ENCODE measurements at places on chromosomes 13 and 19.
A peak's percentile ranks its signal among the peaks of the same experiment; 100 is the strongest.

DNA sequence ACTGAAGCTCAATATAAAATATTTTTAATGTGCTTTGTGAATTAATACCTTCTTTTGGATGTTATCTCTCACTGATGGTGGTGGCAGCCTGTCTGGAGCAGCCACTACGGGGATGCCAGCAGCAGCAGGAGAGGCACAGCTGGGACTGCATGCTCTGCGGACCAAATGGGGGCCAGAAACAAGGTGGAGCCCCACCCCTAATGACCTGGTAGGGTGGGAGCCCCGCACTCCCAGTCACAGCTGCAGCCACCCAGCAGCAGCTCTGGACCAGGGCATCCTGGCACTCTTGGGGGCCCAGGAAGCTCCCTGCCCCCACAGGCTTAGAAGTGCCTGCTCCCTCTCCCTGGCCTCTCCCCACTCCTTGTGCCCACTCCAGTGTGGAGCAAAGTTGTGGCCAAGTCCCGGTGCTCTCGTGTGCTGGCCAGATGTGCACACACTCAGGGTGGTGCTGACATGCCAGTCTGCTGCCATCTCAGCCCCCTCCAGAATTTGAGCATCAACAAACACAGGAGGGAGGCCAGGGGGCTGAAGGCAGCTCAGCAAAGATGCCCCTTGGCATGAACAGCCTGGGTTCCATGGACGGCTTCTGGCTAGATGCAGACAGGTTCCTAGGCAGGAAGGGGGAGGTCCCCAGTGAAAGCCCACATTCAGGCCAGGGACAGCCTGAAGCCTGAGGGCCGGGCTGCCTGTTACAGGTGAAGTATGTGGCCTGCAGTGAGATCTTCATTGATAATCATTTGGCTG lies 696.7 kb upstream of the SLITRK5 start:
- H3K36me3 ChIP-seq = no peaks in the 10 kb centered on the region
- DNase-seq = no peak
- H3K4me1 ChIP-seq = no peaks in the 10 kb centered on the region
- H3K27me3 ChIP-seq = no peaks in the 10 kb centered on the region

GRCh38 chr13:35475960-35476943 lies at the start of gene MAB21L1:
TSS of gene MAB21L1 (minus strand) at chr13:35476689. CDS start at chr13:35476138, 551 bp downstream.
- peak; percentile 80 for DNase-seq
- peaks cover 62% of the 10 kb centered on the region for H3K27me3 ChIP-seq
- peak within 1 kb of the TSS; percentile 59 for H3K4me3 ChIP-seq
- no peaks in the 10 kb centered on the region for H3K36me3 ChIP-seq
- H3K4me1 ChIP-seq = peaks cover 9% of the 10 kb centered on the region

- H3K27me3 ChIP-seq = no peaks in the 10 kb centered on the region
- no peaks in the 10 kb centered on the region for H3K36me3 ChIP-seq
- H3K4me1 ChIP-seq = peaks cover 26% of the 10 kb centered on the region
Measured at GRCh38 chr19:7293762-7294557, at the start of gene INSR. TSS of gene INSR (minus strand) at chr19:7294414. CDS start at chr19:7293891, 523 bp downstream.

DNA sequence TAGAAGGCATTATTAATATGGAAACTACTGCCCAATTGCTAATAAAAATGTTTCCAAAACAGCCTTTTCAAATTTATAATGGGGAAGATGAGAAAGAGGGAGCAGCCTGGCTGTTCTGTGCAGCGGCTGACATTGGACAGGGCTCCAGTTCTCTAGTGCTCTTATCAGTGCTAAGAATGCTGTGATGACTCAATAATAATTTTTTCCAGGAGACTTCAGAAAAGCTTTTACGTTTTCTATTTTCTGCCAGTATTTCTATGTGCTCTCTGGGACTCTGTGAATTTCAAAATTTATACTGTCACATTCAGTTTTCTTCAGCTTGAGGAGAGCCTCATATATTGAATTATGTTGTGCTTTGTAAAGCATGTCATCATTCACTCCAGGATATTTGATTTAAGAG lies 209.6 kb downstream of the VWA8 start:
- H3K27ac ChIP-seq = no peak overlapping the region
- no peak overlapping the region for H3K4me3 ChIP-seq
- H3K27me3 ChIP-seq = no peaks in the 10 kb centered on the region
- no peak for DNase-seq
- H3K36me3 ChIP-seq = peaks cover 5% of the 10 kb centered on the region

DNA sequence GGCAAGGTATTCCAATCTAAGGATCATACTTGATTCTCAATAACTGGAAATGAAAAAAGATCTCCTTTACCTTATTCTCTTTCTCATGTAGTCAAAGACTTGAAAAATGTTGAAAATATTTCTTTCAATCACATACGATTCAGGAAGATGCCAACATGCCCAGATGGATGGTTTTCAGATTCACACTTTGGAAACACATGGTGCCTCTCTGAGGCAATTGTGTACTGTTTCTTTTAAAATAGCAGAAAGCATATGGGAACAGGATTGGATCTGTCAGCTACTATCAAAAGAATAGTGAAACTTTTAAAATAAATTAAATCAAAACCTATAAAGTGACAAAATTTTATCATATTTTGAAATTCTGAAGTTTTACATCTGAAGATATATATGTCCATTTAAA lies 222.4 kb downstream of the SPRY2 start:
- no peaks in the 10 kb centered on the region for H3K4me1 ChIP-seq
- no peak overlapping the region for H3K27ac ChIP-seq
- DNase-seq = no peak
- no peaks in the 10 kb centered on the region for H3K27me3 ChIP-seq

DNA sequence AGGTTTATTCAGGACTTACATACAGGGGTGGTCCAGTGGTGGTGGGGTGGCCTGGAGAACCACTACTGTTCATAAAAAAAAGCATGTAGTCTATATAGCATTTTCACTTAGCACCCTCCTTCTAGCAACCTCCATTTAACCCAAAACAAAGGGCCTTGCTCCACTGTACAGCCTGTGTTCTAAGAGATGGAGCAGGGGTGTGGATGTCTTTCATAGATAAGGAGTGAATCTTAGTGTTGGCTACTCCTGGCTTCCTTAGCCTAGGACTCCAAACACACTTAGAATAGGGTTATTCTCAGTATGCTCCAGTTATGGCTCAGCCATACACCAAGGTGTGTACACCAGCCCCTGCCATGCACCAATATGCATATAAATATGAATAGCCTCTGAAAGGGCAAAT lies 95.2 kb downstream of the ELF1 start:
- no peaks in the 10 kb centered on the region for H3K36me3 ChIP-seq
- no peak for DNase-seq
- H3K4me1 ChIP-seq = peaks cover 14% of the 10 kb centered on the region
- no peak overlapping the region for H3K4me3 ChIP-seq
- H3K27ac ChIP-seq = no peak overlapping the region

GRCh38 chr13:36973621-36974295 lies 25.4 kb downstream of the ALG5 start:
- H3K4me1 ChIP-seq = no peaks in the 10 kb centered on the region
- no peak overlapping the region for H3K4me3 ChIP-seq
- H3K27ac ChIP-seq = no peak overlapping the region
- H3K36me3 ChIP-seq = peaks cover 52% of the 10 kb centered on the region
- H3K27me3 ChIP-seq = no peaks in the 10 kb centered on the region

- no peak for DNase-seq
- H3K27ac ChIP-seq = no peak overlapping the region
- peaks cover 25% of the 10 kb centered on the region for H3K4me1 ChIP-seq
- no peak overlapping the region for H3K4me3 ChIP-seq
Measured at GRCh38 chr19:39085392-39085791, 1.2 kb downstream of the ACP7 start.

GRCh38 chr13:78192716-78193115 lies 274.1 kb upstream of the EDNRB start:
- H3K4me3 ChIP-seq = no peak overlapping the region
- no peak for DNase-seq
- no peak overlapping the region for H3K27ac ChIP-seq
- no peaks in the 10 kb centered on the region for H3K36me3 ChIP-seq
- no peaks in the 10 kb centered on the region for H3K4me1 ChIP-seq

DNA sequence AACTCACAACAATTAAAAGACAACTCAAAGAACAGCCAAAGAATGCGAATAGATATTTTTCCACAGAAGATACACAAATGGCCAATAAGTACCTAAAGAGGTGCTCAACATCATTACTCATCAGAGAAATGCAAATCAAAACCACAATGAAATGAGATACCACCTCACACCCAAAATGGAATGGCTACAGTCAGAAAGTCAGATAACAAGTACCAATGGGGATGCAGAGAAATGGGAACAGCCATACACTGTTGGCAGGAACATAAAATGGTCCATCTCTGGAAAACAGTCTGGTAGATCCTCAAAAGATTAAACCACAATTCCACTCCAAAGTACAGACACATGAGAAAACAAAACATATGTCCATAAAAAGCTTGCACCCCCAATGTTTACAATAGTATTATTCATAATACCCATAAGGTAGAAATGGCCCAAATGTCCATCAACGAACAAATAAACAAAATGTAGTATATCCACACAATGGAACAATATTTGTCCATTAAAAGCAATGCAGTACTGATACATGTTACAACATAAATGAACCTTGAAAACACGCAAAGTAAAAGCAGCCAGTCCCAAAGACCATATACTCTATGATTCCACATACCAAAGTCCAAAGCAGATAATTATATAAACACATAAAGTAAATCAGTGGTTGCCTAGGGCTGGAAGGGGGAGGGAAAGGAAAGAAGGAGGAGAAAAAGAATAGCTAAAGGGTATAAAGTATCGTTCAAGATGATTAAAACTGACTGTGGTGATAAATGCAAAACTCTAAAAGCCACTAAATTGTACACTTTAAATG lies 19.6 kb downstream of the USP12 start:
- peaks cover 11% of the 10 kb centered on the region for H3K4me1 ChIP-seq
- H3K36me3 ChIP-seq = no peaks in the 10 kb centered on the region

DNA sequence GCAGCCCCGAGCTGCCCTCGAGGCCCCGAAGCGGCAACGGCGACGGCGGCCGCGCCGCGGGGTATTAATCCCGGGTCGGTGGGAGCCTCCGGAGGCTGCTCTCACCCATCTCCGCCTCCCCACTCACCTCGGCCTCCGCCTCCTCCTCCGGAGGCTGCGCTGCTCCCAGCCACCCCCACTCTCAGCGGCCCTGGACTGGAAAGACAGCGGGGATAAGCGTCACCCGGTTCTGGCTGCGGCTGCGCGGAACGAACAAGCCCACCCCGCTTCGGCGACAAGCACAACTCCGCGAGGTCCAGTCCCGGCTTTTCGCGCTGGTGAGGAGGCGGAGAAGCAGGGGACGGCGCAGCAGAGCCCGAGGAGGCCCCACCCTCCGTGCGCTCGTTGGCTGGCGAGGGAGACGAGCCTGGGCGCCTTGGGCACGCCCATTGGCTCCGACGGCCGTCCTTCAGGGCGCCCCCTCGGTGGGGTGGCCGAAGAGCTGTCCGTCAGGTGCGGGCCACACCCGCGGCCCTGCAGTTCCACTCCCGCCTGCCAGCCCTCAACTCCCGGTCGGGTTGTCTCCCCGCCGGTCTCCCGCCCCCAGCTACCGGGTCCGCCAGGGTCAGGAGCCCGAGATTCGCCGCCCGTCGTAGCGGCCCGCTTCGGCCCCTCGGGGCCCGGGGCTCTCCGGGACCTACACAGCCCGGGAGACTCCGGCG lies at the start of gene ZMYM5:
Gene ZMYM5, minus strand, starts transcription at position 327 of the 701 bp plus-strand sequence. CDS start 11,469 bp downstream, outside the sequence.
- H3K36me3 ChIP-seq = no peaks in the 10 kb centered on the region
- DNase-seq = peak; percentile 99
- H3K4me1 ChIP-seq = peaks cover 25% of the 10 kb centered on the region
- no peaks in the 10 kb centered on the region for H3K27me3 ChIP-seq

DNA sequence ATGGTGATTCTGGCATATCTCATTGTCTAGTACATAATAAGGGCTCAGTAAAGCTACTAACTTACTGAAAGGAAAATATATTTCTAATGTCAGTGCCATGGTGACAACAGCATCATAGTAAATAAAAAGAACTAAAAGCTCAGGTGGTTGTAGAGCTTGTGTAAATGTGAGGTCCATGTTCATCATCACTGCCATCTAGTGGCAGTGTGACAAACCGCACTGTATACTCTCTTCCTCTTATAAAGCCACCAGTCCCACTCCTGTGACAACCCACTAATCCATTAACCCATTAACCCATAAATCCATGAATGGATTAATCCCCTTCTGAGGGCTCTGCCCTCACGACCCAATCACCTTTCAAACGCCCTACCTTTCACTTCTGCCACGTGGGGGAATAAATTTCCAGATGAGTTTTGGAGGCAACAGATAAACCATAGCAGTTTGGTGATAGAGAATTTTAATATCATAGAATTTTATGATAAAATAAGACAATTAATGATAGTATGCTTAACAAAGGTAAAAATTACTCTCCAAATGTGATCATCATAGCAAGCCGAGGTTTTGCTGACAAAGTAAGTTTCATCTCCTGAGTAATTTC lies 160.4 kb upstream of the SGCG start:
- H3K27ac ChIP-seq = no peak overlapping the region
- no peak overlapping the region for H3K4me3 ChIP-seq
- H3K27me3 ChIP-seq = no peaks in the 10 kb centered on the region
- DNase-seq = no peak
- H3K36me3 ChIP-seq = no peaks in the 10 kb centered on the region
- no peaks in the 10 kb centered on the region for H3K4me1 ChIP-seq

DNA sequence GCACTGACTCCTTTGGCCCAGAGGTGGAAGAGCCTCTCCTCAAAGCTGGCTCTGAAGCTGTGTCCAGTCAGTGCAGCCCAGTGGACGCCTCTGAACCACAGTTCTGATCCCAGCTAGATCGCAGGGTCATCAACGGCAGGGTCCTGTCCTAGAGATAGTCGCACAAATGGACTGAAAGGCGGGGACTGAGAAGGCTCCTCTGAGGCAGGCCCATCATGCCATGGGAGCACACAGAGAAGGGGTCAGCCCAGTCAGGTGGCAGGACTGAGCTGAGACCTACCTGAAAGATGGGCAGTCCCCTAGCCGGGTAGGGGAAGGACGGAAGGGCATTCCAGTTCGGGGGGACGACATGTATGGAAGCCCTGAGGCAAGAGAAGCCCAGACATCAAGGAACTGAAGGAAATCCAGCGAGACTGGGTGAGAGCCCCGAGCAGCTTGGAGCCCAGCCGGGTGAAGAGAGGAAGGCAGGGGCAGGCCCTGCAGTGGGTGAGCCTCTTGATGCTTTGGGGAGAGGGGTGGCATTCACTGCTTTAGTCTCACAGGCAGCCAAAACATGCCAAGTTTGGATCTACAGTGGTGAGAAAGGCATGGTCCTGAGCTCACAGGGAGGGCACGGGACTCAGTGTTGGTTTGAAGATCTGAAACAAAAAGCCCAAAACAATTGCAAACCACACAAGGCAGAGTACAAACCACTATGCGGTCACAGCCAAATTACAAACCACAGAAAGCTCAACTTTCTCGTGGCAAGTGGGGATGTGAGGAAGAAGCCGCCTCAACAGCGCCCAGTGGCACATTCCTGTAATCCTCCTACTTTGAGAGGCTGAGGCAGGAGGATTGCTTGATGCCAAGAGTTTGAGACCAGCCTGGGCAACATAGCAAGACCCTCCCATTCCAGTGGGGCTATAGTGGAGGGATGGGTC lies 10.0 kb downstream of the CALM3 start:
- H3K36me3 ChIP-seq = peaks cover 47% of the 10 kb centered on the region
- peaks cover 32% of the 10 kb centered on the region for H3K4me1 ChIP-seq
- DNase-seq = peak; percentile 65
- H3K4me3 ChIP-seq = no peak overlapping the region
- no peaks in the 10 kb centered on the region for H3K27me3 ChIP-seq
- no peak overlapping the region for H3K27ac ChIP-seq

GRCh38 chr19:12159773-12160414 lies 3.0 kb upstream of the ZNF136 start:
- no peaks in the 10 kb centered on the region for H3K36me3 ChIP-seq
- H3K4me3 ChIP-seq = no peak overlapping the region
- DNase-seq = no peak
- H3K27ac ChIP-seq = no peak overlapping the region

GRCh38 chr19:2575734-2576481 lies 100.0 kb downstream of the GADD45B start:
- H3K27me3 ChIP-seq = no peaks in the 10 kb centered on the region
- no peaks in the 10 kb centered on the region for H3K36me3 ChIP-seq
- no peak overlapping the region for H3K4me3 ChIP-seq
- peak; percentile 95 for DNase-seq
